ENCODE measurements at places on chromosomes 5 and 9.

GRCh38 chr5:71734141-71734540 lies 15.1 kb downstream of the CARTPT start:
- no peak for DNase-seq

- DNase-seq = no peak
Observed at GRCh38 chr5:172854451-172854871, 20.4 kb downstream of the ERGIC1 start.

GRCh38 chr9:106535439-106535838 lies 327.5 kb upstream of the ZNF462 start:
- no peak for DNase-seq

- DNase-seq = no peak
Observed at GRCh38 chr5:134555890-134556311, 30.4 kb downstream of the JADE2 start.

DNA sequence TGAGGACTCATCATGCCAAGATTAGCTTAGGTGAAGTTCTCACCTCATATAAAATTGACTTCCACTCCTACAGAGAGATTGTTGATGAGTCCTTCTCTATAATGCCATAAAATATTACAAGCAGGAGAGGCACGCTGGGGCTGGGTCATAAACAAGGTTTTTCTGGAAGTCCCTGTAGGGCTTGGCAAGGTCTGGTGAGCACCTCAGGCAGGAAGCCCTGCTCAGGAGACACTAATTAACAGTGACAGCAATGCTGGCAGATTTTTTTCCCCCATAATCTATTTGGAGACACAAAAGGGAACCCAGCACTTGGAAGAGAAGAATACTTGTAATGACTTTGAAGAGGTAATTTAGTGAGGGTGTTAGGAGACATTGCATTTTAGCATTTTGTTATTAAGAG lies 118.7 kb downstream of the DIRAS2 start:
- DNase-seq = no peak

DNA sequence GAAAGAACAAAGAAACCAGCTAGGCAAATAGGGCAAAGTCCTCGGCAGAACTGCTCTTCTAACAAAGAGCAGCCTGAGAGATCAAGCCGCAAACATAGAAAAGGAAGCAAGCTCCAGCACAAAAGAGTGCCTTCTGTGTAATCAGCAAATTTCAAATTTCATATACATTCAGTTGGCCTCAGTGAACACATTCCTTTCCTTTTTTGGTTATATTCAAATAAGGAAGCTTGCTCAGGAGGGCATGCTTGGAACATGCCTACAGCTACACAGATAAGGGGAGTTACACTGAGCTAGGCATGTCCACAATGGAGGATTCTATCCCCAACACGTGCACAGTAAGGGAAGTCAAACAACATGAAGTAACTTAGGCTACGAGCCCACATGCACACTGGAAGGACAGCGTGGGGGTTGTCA lies 23.4 kb downstream of the IL33 start:
- no peak for DNase-seq

DNA sequence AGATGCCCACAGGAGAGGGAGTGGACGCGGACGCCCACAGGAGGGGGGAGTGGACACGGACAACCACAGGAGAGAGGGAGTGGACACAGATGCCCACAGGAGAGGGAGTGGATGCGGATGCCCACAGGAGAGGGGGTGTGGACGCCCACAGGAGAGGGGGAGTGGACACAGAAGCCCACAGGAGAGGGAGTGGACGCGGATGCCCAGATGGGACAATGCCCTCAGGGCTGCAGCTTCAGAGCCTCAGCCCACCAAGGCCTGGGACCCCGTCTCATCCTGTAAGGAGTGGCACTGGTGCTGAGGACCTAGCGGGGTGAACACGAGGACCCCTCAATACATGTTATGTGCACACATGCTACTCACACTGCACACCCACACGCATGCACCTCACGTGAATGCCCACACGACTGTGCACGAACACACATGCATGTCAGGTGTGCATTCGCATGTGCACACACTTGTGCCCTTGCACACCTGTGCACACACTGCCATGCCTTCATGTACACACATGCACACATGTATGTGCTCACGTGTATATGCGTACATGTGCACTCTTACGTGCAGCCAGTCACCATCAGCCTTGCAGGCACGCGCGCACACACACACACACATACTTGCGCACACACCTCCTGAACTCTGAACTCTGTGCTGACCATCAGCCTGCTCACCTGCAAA lies 34.8 kb downstream of the SLC6A18 start:
- no peak for DNase-seq

- DNase-seq = no peak
Observed at GRCh38 chr9:118336943-118337330, 632.7 kb downstream of the TLR4 start.

DNA sequence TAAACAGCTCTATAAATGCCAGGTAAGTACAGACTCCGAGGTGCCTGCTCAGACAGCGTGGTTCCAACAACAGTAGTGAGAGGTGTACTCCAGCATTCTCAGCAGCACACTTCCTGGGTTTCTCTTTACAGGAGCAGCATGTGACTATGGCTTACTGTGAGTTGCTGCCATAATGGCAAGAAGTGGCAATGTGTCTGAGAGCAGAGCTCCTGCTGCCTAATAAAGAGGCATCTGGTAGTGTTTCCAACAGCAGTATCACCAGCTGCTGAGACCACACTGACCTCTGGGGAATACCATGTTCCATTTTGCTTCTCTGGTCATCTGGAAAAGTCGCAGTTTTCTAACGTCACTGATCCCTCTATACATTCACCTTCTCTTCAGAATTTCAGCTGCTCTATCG lies 398.2 kb downstream of the SLCO4C1 start:
- DNase-seq = no peak

DNA sequence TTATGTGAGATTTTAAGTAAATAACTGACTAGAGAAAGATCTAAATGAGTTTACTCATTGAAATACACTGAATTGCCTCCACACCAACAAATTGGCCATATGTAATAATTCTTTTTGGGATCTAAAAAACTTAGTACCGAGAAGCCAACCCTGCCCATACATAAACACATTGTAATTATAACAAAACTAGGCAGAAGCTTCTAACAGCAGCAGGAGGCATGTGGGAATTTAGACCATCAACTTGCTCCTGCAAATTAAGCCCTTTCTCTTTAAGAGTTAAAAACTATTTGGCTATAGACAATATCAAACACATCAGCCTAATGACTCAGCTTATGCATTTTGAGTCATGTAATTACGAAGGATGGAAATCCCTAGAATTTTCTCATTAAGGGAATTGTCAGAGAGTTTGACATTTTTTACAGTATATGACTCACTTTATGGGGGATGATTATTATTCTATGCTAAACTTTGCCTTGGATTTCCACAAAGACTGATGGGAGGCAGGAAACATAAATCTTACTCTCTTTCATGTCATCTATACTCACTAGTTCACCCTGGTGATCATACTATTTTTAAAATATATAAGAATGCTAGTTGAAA lies 1.0 kb downstream of the IL7R start:
- no peak for DNase-seq

DNA sequence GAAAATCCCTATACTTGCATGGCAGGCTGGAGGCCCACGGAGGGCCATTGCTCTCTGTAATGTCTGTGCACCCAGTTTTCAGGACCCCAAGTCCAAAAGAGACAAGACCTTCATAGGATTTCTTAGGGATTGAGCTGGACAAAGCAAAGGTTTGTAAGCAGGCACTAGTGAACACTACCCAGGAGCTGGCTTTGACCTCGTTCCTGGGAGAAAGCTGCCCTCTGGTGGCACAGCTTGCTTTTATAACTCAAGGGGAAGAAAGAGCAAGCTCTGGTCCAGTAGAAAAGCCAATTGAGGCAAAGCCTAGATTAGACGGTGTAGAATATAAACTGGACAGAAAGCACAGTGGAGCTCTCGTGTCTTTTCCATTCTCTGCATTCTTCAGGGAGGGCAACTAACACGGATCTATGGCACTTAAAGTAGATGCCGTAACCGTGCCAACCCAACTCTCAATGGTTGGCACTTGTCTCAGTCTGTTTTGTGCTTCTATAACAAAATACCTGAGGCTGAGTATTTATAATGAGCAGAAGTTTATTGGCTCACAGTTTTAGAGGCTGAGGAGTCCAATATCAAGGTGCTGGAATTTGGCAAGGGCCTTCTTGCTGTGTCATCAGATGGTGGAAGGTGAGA lies 7.9 kb downstream of the GABRP start:
- DNase-seq = peak; percentile 53

DNA sequence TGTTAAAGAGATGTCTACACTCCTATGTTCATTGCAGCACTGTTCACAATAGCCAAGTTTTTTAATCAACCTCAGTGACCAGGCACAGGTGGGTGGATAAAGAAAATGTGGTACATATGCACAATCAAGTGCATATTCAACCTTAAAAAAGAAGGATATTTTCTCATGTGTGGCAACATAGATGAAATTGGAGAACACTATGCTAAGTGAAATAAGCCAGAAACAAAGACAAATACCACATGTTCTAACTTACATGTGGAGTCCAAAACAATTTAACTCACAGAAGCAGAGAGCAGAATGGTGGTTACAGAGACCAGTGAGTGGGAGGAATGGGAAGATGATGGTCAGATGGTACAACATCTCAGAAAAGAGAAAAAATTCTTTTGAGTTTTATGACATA lies 31.8 kb downstream of the ANXA1 start:
- no peak for DNase-seq

- no peak for DNase-seq
Observed at GRCh38 chr9:92798358-92798757, 33.7 kb upstream of the BICD2 start.

GRCh38 chr5:126769703-126770102 lies 7.2 kb upstream of the LMNB1 start:
- no peak for DNase-seq

GRCh38 chr5:16595881-16596580 lies 20.8 kb downstream of the RETREG1 start:
- DNase-seq = no peak

- no peak for DNase-seq
Observed at GRCh38 chr9:16559418-16560188, 310.9 kb downstream of the BNC2 start.

- no peak for DNase-seq
Observed at GRCh38 chr5:160547061-160547460, 125.4 kb downstream of the PTTG1 start.

- no peak for DNase-seq
Observed at GRCh38 chr5:77851176-77852067, 75.3 kb upstream of the TBCA start.
